ENCODE measurements at places on chromosomes 4 and X. TPM values are rescaled to one million over a fixed set of nuclear protein-coding genes. Genes with fewer than 3 reads are reported as not detected.

HSD17B13 gene
- 0.08 TPM for total RNA-seq

CACNA1F gene
- total RNA-seq, result 0.08 TPM

SSX4B gene
- total RNA-seq, result not detected

STATH gene
- not detected for total RNA-seq

PNMA6F gene
- not detected for total RNA-seq

AMTN gene
- total RNA-seq, result not detected

NSG1 gene
- 14.3 TPM for total RNA-seq

KCTD8 gene
- 0.14 TPM for total RNA-seq

GRCh38 chr4:169127314-169127713, 117.3 kb upstream of the CBR4 start:
- DNase-seq, result no peak

DNA sequence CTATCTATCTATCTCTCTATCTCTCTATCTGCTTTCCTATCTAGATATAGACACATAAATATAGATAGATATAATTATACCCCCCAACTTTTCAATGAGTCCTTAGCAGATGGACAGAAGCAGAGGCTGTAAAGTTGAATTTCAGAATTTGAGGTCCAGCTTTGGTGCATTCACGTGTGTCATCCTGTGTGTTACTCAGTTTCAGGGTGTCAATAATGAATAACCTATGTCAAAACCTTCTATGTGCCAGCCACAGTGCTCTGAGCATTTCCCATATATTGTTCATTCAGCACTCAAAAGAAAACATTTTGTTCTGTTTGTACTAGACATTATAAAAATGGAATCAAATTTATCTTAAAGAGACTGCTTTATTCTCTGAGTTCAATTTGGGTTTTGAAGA, 310.0 kb downstream of the ARHGAP24 start:
- DNase-seq, result no peak

DNA sequence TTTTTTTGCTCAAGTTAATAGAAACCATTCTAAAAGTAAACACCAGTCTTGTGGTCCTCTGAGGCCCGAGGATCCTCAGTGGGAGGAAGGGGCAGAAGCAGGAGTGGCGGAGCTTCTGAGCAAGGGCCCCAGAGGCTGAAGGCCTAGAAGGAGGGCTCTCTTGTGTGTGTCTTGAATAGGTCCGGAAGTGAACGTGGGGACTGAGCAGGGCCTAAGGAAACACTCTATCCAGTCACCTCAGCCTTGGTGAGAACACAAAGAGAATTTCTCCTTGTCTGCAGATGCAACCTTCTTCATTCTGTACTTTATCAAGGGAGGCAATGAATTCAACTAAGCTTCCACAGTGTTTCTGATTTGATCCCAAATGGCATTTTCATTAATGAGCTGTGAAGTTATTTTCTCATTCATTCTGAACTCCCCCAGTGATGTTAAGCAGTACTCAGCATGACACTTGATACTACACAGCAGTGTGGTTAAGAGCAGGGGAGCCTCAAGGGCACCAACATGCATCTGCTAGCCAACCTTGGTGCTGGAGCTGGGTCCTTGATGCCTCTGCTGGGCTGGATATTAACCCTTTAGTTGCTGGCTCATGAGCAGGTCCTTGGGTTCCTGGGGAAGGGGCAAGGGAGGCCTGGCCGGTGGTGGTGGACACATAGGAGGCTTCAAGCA, 64.7 kb downstream of the RBM47 start:
- DNase-seq, result no peak

DNA sequence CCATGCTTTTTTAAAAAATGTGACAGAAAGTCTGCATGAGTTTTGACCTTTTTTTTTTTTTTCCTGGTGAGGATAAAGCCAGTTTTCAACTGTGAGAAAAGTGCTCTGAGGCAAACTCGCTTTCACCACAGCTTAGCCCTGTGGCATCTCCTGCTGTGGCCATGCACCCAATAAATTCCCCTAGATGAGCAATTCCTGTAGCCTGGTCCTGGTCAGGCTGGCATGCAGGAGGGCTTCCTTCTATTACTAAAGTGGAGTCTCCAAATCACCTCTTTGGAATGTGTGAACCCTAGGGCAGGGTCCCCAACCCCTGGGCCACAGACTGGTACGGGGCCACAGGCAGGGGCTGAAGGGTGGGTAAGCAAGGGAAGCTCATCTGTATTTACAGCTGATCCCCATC, 265.4 kb downstream of the RAPGEF2 start:
- no peak for DNase-seq

GRCh38 chr4:139176302-139177048, 543 bp downstream of the ELF2 start:
- DNase-seq, result peak; percentile 87

DNA sequence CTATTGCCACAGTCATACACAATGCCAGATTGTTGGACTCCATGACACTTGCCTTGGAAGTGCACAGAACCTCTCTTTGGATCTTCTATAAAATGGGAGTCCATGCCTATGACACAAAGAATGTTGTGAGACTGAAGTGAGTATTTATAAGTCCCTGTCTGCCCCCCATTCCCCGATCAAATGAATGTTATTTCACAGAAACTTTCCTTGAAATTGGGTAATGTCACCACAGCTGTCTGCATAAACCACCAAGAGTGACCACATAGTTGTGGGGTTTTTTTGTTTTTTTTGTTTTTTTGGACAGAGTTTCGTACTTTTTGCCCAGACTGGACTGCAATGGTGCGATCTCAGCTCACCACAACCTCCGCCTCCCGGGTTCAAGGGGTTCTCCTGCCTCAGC, 27.1 kb upstream of the REST start:
- no peak for DNase-seq

- no peak for DNase-seq
Observed at GRCh38 chr4:152304220-152304619, 231.7 kb downstream of the FBXW7 start.

- DNase-seq, result no peak
Observed at GRCh38 chr4:64940698-64941097, 531.4 kb upstream of the TECRL start.

DNA sequence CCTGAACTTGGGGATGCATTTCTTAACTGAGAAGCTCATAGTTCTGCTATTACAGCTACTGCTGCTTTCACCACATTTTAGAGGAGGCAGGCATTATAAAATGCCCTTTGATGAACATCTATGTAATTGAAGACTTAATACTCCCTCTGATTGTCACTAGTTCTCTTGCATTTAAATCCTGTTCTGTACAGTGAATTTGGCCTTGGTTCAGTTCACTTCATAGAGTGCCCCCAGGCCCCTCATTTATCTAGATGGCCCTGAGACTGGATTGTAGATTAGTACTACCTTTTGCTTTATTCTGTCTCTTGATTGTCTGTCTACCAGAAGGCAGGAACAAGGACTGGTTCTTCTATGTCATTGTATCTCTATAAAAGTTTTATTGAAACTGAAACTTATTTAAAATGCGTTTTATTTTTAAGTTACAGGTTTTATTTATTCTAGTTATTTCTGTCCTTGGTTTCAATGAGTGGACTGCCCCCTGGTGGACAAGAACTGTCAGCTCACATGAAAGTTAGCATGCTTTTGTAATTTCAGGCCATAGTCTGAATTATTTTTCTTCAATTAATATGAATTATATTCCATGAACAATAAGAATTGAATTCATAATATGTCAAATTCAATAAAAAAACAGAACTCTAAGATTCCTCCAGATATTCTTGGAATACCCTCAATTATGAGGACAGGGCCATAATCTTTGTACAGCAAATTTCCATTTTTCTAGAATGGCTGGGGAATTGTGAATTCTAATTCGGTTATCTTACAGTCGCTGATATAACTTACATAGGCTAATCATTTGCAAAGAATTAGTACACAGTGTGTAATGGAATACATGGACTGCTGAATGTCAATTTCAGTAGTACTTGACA, 47.2 kb upstream of the TMEM33 start:
- no peak for DNase-seq

DNA sequence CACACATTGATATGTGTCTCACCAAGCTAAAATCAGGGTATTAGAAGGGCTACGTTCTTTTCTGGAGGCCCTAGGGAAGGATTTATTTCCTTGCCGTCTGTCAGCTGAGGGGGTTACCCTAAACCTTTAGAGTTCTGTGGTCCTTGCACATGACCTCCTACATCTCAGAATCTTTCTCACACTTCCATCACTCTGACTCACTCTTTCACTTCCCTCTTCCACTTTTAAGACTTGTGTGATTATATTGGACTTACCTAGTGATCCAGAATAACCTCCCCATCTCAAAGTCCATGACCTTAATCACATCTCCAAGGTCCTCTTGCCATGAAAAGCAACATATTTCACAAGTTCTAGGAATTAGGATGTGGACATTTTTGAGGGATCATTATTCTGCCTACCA, 53.6 kb upstream of the FUNDC1 start:
- DNase-seq, result no peak

- no peak for DNase-seq
Observed at GRCh38 chr4:142708231-142708630, 137.9 kb downstream of the INPP4B start.

DNA sequence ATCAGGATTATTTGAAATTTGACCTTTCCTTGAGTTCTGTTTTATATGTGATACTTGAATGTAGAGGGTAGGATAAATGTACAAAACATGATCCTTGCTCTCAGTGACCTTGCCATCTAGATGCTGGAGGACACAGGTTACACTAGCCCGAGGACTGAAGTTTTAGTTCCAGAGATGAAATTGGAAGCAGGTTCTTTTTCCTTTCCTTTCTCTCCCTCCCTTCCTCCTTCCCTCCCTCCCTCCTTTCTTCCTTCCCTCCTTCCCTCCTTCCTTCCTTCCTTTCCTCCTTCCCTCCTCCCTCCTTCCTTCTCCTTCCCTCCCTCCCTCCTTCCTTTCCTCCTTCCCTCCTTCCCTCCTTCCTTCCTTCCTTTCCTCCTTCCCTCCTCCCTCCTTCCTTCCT, 54.3 kb downstream of the LRRC66 start:
- no peak for DNase-seq

GRCh38 chr4:153501578-153501977, 35.4 kb downstream of the TMEM131L start:
- DNase-seq, result no peak

- no peak for DNase-seq
Observed at GRCh38 chr4:15976456-15977447, 13.8 kb upstream of the FGFBP2 start.

GRCh38 chr4:146335763-146336409, 121.5 kb downstream of the REELD1 start:
- DNase-seq, result no peak

DNA sequence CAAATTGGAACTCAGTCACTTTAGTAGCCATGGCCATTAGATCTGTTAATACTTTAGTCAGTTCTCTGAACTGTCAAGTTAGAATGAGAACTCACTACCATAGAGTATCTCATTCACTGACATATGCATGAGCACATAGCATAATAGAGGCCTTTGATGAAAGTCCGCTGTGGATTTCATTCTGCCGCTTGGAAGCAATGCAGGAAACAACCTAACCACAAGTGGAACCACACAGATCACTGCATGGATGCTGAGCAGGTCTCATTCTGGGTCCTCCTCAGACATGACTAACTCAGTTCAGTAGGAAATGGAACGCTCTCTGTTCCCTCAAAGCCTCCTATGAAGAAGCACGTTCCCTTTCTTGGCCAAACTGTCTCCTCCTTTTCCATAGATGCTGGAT, 1624.8 kb upstream of the TENM3 start:
- no peak for DNase-seq

- DNase-seq, result no peak
Observed at GRCh38 chr4:23476515-23477090, 413.2 kb downstream of the PPARGC1A start.

- no peak for DNase-seq
Observed at GRCh38 chr4:125522992-125523391, 208.2 kb downstream of the FAT4 start.

- DNase-seq, result no peak
Observed at GRCh38 chrX:1529756-1530155, 7.2 kb downstream of the P2RY8 start.

Measured in left ventricle myocardium inferior (tissue), 1 donor.